ENCODE measurements at places on chromosomes 5 and 9.

GRCh38 chr9:111825468-111826145 lies 30.9 kb upstream of the SHOC1 start:
- no peak for DNase-seq

DNA sequence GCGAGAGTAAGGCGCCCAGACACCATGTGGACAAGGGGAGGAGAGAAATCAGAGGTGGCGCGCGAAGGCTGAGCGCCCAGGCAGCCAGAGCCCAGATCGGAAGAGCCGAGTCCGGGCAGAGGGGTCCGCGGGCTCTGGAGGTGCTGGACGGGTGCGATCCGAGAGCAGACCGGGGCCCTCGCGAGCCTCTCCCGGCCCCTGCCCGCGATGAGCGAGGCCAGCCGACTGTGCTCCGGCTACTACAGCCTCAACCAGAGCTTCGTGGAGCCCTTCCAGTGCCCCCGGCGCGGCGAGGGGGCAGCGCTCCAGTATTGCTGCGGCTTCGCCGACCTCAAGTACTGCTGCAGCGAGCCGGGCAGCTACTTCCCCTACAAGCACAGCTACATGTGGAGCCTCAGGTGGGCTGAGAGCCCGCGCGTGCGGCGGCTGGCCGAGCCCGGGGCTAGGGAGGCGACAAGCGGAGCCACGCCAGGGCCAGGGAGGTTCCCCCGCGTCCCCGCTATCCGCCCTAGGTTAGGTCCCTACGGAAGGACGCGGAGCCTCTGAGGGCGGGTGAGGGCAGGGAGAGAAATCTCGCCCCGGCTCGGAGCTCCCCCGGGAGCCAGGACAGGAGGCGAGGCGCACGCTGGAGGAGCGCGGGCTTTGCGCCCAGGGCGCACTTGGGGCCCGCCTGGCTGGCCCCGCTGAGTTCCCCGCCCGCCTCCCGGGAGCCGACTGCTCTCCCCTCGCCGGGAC lies at the start of gene SHISAL2B:
Gene SHISAL2B, plus strand, starts transcription at position 87 of the 735 bp plus-strand sequence. Its CDS starts 121 bp downstream, at position 208.
- DNase-seq: peak; percentile 18

- DNase-seq: no peak
These were observed 819.9 kb upstream of the GRAMD2B start for GRCh38 chr5:125603321-125603720.

GRCh38 chr5:58505971-58506640 lies 14.9 kb downstream of the GAPT start:
- DNase-seq: no peak

GRCh38 chr5:181151146-181151545 lies 3.8 kb downstream of the OR2V2 start:
- DNase-seq: no peak

DNA sequence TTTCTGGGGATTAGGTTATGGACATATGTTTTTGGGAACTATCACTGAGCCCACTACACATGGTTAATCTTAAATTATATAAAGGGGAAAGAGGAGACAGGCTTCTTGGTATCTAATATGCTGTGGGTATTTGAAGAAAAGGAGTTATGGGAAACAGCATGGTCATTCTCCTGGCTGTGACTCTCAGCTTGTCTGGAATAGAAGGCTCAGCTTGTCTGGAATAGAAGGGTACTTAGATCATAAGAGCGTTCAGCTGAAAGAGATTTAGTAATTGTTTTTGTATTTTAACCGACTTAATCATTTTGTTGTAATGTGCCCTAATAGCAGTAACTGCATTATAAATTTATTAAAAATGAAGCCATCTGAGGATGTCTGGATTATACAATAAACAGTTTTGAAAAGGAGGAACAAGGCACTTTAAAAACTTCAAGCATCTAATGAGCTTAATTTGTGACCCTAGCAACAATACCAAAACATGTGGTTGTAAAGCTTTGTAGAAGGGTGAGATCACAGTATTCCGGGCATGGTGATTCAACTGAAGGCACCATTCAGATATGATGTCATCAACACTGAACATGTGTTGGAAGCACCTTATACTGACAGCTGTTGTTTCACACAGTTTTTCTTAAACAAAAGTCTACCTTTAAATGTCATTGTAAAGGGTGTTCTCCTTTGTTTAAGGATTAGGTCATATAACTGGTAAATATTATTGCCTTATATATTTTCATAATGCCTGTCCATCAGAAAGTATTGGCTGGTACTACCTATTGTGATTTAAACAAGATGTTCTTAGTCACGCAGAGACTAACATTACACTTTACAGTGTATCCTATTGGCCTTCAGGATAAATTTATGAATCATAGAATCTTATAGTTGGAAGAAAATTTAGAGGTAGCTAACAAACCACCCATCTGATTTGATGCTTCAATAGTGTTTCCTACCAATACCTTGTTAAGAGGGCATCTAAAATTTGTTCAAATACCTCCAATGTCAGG lies 2174.1 kb upstream of the WWC1 start:
- DNase-seq: no peak

GRCh38 chr5:151162776-151163175 lies 5.2 kb upstream of the ANXA6 start:
- no peak for DNase-seq

DNA sequence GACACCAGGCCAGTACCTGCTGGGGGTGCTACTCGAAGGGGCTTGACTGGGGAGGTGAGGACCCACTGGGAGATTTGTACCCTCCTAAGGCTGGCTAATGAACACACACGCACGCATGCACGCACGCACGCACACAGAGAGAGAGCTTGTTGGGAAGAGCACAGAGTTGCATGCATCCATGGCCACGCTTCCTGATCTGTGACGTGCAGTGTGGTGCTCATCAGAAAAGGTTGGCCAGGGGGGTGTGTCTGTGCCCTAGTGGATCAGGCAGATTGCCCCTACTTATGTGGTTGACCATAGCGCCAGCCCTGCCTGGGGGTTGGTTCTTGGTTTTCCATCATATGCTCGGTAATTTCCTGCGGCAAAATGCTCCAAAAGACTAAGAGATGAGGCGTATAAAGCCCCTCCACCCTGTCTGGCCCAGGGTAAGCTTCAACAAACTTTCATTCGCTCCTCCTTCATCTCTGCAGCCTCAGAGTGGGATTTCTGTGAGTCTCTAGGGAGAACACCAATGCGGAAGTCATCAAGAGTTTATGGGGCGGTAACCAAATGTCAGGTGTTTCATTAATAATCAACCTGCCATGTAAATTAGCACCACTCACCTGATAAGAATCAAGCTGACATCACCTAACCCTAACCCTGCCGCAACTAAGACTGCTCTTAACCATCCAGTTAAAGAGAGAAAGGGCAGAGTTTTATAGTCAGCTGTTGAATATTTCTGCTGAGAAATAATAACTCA lies 8.0 kb upstream of the GFI1B start:
- no peak for DNase-seq

- no peak for DNase-seq
These were observed 103.7 kb upstream of the TLX3 start for GRCh38 chr5:171205375-171205774.

DNA sequence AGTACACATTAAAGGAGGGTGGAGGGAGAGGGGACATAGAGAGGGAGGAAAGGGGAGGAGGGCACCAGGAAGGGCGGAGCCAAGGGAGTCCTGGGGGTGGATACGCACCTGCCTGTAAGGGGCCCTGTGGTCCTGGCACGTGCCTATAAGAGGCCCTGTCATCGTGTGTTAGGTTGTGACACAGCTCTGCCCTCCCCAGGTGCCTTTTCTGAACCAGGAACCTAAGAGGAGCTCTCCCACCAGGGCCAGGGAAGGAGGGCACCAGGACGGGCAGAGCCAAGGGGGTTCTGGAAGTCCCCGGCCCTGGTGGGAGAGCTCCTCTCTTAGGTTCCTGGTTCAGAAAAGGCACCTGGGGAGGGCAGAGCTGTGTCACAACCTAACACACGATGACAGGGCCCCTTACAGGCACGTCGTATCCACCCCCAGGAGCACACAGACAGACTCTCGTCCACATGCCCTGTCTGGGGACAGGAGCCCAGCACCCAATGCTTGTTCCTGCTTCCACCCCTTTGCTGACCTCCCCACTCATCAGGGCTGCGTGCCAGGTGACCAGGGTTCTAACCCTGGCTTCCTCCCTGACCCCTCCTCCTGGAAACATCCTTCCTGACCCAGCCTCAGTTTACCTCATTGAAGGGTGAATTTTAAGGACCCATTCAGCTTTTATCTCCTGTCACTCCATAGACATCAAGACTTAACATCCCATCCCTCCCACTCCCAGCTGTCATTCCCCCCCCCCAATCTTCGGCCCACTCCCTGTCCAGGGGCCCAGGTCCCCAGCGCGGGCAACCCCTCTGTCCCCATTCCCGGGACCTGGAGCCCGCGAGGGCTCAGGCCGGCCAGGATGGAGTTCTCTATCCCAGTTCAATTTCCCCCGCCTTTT lies 12.9 kb upstream of the OLFM1 start:
- no peak for DNase-seq

GRCh38 chr9:108710424-108710823 lies 145.4 kb downstream of the ACTL7B start:
- no peak for DNase-seq

DNA sequence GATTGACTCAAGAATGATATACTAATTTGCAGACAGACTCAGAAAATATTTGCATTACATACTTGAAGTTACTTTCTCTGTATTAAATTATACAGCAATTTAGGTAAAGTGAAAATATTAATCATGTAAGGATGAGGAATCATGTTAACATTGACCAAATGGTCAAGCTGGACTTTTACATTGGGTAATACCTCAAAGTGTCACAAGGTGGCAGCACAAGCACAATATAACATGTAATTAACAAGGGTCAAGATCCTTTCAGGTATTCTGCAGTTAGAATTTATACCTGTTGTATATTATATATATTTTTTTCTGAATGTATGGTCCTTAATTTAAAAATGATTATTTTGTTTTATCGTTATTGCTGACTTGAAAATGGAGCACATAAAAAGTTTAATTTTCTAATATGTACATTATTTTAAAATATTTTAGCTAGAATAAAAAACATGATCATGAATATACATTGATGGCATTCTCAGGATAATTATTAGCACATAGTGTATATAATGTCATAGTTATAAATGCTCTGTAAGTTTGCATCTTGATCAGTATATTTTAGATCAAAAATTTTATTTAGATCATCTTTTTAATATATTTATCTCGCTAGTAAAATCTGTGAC lies 8.6 kb downstream of the HAPLN1 start:
- DNase-seq: peak; percentile 31

Measured in erythroblast (primary cell).